CD8-positive, alpha-beta memory T cell (primary cell): ENCODE measurements at places on chromosomes 13 and 19.

DNA sequence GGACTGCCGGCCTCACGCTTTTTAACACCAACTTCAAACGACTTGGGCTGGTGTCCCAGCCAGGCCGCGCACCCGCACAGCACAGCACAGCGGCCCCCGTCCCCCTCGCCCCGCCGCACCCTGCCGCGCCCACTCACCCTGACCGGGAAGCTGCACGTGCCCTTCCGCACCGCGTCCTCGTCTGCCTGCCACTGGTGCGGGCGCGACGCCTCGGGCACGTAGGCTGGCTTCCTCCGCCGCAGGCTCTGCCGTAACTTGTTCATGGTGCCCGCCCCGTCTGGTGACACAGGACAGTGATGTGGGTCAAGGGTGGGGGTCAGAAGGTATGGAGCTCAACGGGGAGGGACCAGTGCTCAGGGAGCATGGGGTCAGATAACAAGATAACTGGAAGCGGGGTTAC lies 6.2 kb downstream of the NUMBL start:
- no peak overlapping the region for H3K4me3 ChIP-seq
- no peaks in the 10 kb centered on the region for H3K4me1 ChIP-seq
- no peak overlapping the region for H3K27ac ChIP-seq

DNA sequence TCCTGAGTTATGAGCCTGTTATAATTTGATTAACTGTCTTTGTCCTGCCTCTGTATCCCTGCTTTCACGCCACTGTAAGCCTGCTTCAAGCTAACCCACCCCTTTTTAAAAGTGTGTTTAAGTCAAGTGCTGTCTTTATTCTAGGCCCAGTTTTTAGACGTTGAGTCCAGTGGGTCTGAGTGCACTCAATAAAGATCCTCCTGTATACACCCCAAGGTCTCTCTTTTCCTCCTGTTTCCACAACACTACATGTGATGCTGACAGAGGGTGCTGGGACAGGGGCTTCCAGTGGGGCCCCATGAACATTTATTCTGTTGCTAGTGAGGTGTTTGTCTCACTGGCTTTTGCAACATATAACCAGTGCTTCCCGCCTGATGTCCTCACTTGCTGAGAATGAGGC lies 6.7 kb upstream of the F2RL3 start:
- no peaks in the 10 kb centered on the region for H3K27me3 ChIP-seq
- no peak for DNase-seq
- no peaks in the 10 kb centered on the region for H3K4me1 ChIP-seq
- H3K36me3 ChIP-seq = peaks cover 5% of the 10 kb centered on the region

DNA sequence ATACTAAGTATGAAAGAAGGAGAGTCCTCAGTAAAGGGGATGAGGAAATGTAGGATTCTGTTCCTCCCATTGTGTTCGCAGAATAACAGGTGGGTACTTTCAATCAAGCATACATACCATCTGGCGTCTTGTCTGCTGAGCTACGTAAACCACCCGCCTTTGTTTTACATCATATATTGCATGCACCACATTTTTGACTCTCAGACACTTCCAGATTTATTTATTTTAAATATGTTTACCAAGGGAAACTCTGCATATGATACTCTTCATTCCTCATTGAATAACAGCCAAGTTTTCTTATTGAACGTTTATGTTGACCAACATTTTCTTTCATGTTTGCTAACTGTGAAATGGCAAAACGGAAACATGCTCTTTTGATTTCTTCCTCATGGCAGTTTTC lies 174.1 kb downstream of the FGF14 start:
- no peaks in the 10 kb centered on the region for H3K4me1 ChIP-seq
- H3K27me3 ChIP-seq = no peaks in the 10 kb centered on the region
- H3K4me3 ChIP-seq = no peak overlapping the region
- DNase-seq = no peak
- H3K36me3 ChIP-seq = no peaks in the 10 kb centered on the region
- H3K27ac ChIP-seq = no peak overlapping the region

GRCh38 chr13:30792285-30793000 lies 57.1 kb downstream of the ALOX5AP start:
- H3K27me3 ChIP-seq = no peaks in the 10 kb centered on the region
- no peaks in the 10 kb centered on the region for H3K36me3 ChIP-seq
- peaks cover 12% of the 10 kb centered on the region for H3K4me1 ChIP-seq
- no peak overlapping the region for H3K4me3 ChIP-seq
- no peak for DNase-seq
